ENCODE measurements at places on chromosomes 13 and 19.

- DNase-seq, result no peak
These were observed 135.1 kb downstream of the DNAJC15 start for GRCh38 chr13:43158516-43158915.

- DNase-seq, result no peak
These were observed 9.6 kb downstream of the ZNF426 start for GRCh38 chr19:9528757-9529336.

DNA sequence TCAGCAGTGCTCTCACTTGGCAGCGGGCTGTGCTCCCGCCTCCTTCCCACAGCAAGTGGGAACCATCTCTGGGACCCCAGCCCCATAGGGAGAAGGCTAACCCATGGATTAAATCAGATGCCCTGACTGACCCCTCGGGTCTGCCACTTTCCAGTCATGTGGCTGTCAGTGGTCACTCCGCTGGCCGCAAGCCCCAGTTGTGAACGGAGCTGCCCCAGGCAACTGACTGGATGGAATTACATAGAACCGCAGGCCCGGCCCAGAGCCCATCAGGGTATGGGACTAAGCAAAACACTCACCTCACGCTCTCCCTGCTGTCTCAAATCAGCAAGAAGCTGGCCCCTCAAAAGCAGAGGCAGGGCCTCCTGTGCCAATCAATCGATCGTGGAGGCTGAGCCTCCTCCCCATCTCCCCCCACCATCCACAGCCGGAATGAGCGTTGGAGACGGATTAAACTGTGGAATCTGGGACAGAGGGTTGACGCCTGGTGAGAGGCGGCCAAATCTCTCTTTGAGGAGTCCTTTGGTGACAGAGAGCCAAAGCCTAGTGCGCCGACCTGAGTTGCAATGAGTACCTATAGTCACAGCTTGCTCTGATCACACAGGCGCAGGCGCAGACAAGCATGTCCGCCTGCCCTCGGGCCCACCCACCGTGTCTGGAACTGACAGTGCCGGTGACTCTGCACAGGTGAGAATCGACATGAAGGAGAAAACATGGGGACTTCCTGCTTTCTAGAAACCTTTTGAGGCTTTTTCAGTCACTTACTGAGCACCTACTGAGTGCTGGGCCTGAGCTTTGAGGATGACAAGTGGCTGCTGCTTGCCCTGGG is 38.7 kb downstream of the PBX4 start:
- DNase-seq, result no peak

GRCh38 chr13:66933994-66934393 is 296.1 kb downstream of the PCDH9 start:
- no peak for DNase-seq
